NCI-H526 (cell line): ENCODE measurements at places on chromosomes 5 and 9.

GRCh38 chr5:68273717-68274409, 58.3 kb downstream of the PIK3R1 start:
- peak; percentile 25 for DNase-seq

DNA sequence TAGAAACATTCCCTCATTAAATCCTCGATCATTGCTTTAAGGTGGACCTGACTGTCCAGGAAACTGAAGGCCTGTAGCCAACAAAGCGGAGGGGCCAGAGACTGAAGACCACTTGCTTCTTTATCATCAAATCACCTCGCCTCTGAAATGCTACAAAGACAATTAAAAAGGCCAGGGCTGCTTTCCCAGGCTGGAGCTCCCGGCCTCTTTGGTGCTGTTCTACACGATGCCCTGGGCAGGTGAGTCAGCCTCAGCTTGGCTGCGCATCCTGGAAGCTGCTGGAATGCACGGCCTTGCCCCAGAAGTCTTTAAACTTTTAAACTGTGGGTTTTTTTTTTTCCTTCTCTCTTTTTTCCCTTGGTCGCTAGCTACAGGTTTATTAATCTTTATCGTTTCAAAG, 46.5 kb downstream of the SH3PXD2B start:
- no peak for DNase-seq

GRCh38 chr9:86732514-86733171, 214.7 kb downstream of the GAS1 start:
- DNase-seq, result no peak

- no peak for DNase-seq
Measured at GRCh38 chr5:14202462-14202861, 59.3 kb downstream of the TRIO start.

DNA sequence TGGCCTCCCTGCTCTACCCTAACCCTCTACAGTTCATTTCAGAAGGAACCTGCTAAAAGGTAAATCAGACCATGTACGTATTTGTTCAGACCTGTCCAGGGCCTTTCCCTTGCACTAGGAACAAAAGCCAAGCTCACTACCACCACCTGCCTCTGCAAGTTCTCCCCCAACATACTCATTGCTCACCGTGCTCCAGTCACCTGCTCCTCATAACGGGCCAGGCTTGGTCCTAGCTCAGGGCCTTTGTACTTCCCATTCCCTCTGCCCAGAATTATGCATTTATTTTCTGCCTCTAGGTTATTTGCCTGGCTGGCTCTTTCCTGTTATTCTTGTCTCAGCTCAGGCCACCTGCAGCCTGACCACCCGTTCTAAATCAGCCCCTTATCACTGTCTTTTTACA, 4.8 kb upstream of the FGF1 start:
- DNase-seq, result no peak

DNA sequence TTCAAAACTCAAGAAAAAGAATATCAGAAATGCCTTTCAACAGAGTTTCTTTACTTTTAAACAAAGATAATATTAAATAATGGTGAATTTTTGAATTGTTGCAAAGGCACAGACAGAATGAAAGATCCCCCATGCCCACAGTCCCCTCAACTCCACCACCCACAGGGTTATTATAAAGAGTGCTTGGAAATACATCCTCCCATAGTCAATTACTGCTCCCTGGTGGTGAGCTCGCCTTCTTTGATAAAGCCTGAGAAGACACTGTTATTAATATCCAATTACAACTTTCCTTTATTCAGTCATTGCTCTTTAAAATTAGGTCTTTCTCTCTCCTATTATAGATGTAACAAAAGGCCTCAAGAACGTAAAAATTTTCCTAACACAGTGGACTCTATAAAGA, 490.2 kb upstream of the RORB start:
- DNase-seq, result no peak

GRCh38 chr5:107408564-107408963, 262.2 kb downstream of the EFNA5 start:
- peak; percentile 12 for DNase-seq

GRCh38 chr5:123086376-123087055, 2.5 kb upstream of the PRDM6 start:
- DNase-seq, result no peak

GRCh38 chr5:51404255-51404654, 21.0 kb downstream of the ISL1 start:
- DNase-seq, result no peak

- no peak for DNase-seq
Measured at GRCh38 chr5:135210286-135211055, 176.4 kb upstream of the PITX1 start.

DNA sequence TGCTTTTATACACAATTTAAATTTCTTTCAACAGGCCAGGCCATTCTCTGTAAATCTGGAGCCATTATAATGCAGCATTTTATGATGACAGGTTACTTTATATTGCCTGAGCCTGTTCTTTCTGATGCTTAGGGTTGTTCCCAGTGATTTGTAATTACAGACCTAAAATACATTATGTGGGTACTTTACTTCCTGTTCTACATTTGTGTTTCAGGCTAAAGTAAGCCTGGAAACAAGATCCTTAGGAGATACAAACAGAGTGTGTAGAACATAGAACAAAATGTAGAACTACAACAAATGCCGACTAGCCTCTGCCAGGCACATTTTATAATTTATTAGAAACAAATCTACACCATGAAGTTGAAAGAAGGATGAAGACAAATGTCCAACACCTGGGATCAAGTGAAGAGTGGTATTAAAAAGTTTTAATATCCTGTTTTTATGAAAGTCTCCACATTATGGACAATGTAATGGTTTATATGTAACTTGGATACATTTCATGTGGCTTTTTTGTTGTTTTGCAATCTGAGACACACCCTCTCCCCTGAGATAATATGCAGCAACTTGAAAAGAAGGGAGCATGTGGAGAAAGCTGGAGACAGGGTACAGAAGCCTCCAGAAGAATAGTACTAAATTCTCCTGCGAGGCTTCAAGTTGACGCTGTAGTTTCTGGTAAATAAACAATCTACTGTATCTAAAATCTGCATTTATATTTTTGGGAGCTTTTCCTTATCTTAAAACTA, 46.9 kb downstream of the VCAN start:
- no peak for DNase-seq

GRCh38 chr5:138370537-138370936, 18.1 kb downstream of the KDM3B start:
- DNase-seq, result no peak

GRCh38 chr5:8949908-8950307, 596.0 kb downstream of the SEMA5A start:
- no peak for DNase-seq

GRCh38 chr9:77575785-77576184, 72.3 kb downstream of the GNA14 start:
- DNase-seq, result no peak

DNA sequence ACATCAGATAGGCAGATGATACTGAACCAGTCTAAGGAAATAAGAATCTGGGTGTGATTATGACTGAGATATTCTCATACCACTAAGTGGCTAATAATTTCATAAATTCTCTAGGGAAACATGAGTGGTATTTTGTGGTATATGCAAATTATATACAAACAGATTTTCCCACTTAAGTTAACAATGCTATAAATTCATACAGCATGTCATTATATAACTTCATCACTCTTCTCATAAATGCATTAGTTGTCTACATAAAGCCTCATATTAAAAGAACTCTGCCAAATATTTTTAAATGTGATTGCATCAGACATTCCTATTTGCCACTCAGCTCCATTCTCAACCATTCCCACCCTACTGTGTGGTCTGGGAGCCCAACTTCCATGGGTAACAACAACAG, 226.5 kb downstream of the TLE1 start:
- DNase-seq, result no peak

DNA sequence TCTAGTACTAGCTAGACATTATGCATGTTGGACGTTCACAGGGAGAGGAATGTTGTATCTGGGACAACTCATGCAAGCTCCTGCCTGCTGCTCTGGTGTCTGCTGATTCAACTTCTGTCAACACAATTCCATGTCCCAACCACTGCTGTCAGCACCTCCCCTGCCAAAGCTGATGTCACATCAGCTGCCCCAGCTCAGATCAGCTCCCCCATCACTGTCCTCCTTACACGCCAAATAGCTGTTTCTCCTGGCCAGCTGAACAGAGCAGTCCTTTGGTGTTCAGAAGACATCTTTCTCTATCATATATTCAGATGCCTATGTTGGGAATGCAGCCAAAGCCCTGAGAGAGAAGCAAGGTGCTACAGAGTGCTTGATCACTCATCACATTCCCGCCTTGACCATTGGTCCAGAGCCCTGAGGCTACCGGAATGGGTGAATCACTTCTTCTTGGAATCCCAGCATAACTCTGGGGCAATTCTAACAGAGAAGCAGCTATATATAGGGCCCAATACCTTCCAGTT, 223.3 kb downstream of the SEC61B start:
- no peak for DNase-seq

- no peak for DNase-seq
Measured at GRCh38 chr5:157222506-157223230, 42.0 kb downstream of the ITK start.

- DNase-seq, result peak; percentile 91
Measured at GRCh38 chr5:127754706-127755105, 51.5 kb downstream of the CCDC192 start.

DNA sequence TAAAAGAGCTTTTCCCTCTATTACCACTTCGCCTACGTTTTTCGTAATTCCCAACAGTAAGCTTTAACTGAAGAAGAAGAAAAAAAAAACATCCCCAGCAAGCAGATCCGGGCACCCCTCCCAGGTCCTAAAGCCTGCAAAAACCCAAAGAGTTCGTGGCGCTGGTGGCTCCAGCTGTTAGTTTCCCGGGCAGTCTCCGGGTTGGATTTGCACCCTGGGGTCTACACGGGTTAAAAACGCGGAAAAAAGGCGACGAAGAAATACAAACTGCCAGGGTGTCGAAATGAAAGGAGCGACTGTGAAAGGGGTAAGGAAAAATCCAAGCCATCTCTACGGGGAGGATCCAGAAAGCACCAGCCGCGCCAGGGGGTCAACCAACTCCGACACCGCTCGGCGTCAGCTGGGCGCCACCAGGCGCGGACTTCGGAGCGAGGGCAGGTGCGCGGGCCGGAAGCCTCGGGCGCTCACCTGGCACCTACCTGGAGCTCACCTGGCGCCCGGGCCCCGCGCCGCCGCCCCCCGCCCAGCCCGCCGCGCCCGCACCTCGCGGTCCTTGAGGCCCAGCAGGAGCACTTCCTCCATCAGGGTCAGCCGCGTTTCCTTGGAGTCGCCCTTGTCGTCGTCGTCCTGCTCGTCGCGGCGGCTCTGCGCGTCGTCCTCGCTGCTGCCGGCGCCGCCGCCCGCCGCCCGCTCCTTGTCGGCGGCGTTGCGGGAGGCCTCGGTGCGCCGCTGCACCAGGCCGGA, 680 bp downstream of the GOLPH3 start:
- peak; percentile 88 for DNase-seq

DNA sequence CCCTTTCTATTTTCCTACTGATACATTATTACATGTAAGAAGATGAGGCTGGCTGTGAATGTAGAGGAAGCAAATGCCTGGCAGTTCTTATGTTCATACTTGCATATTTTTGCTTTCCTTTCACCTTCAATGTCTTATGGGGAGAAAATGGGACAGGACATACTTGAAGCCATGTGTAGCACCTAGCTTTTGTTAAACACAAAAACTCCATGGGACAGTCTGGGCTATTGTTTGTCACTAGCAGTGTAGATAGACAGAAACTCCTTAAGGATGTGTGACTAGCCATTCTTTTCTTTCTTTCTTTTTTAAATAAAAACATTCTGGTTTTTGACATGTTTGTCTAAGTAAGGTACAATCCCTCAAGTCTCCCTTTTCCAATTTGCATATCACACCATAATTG, 122.7 kb downstream of the ARL15 start:
- no peak for DNase-seq
